Daoy (cell line): ENCODE measurements at places on chromosomes 1 and 21. TPM values are rescaled to one million over a fixed set of nuclear protein-coding genes. Genes with fewer than 3 reads are reported as not detected.

DNA sequence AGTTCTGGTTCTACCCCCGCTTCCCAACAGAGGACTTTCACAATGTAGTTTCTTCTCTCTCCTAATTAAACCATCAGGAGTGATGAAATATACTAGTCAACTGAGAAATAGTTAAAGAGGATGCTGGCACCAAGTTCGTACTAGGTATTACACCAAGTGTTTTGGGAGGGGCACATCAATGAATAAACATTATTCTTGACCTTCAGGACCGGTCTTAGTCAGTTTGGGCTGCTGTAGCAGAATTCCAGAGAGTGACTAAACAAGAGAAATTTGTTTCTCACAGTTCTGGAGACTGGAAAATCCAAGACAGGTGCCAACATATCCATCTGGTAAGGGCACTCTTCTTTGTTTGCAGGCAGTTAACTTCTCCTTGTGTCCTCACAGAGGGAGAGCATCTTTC lies 103.8 kb downstream of the SPATA17 start:
- no peak for DNase-seq

DNA sequence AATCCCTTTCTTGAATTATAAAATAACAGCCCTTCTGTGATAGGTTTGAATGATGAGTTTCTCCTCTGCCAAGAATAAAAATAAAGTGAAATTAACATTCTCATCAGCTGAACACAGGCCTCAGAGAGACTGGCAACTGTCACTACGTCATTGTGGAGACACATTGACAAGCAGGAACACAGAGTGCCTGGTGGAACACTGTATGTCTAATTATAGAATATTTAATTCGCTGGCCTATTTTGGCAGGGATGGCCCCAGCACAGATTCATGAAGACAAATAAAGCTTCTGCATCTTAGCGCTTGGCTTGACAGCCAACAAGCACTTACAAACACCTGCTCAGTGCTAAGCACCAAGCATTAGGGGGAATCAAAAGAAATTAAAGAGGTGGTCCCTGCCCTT lies 52.0 kb upstream of the SMYD2 start:
- no peak for DNase-seq

The DDOST gene
- total RNA-seq: 239 and 311 TPM in 2 replicates

DNA sequence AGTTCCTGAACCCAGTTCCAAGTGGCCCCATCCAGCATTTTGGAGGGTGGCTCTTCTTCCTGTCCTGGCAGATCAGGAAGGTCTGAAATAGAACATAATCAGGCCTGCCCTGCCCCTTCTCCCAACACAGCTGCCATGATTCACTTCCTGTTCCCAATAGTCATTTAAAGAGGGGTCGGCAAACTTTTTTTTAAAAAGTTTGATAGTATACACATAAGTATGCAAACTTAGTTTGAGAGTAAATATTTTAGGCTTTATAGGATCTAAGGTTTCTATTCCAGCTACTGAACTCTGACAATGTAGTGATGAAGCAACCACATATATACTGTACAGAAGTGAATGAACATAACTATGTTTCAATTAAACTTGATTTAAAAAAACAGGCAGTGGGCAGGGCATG lies 66.4 kb downstream of the LUZP1 start:
- peak; percentile 72 for DNase-seq

The LCE2A gene
- total RNA-seq: not detected in 2 replicates

DNA sequence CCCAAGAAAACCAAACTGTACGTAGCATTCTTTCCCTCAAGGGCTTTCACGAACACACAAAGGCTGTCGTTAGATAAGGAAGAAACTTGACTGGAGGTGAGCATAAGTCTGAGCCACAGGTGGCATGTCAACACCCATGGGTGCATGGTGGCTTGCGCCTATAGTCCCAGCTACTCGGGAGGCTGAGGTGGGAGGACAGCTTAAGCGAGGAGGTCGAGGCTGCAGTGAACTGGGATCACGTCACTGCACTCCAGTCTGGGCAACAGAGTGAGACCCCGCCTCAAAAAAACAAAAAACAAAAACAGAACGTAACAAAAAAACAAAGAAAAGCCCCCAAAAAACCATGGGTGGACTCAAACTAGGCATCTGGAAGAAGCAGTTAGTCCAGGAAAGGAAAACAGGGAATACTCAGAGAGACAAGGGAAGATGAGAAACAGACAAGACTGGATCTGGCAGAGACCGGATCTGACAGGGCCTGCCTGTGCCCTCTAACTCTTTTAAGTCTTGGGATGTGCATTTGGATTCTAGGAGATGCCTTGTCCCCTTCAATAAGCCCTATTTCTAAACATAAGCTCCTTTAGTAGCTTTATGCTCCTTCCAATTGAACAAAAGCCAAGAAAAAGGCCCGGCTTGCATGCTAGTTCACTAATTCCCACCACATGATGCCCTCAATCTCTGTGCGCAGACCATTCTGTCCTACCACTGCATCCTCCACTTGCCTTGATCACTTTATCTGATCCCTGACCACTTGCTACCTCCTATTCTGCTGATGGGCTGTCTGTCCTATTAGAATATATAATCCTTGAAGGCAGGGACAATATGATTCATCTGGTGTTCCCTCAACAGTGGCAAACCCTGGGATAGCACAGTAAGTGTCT lies 73.8 kb downstream of the APP start:
- no peak for DNase-seq

DNA sequence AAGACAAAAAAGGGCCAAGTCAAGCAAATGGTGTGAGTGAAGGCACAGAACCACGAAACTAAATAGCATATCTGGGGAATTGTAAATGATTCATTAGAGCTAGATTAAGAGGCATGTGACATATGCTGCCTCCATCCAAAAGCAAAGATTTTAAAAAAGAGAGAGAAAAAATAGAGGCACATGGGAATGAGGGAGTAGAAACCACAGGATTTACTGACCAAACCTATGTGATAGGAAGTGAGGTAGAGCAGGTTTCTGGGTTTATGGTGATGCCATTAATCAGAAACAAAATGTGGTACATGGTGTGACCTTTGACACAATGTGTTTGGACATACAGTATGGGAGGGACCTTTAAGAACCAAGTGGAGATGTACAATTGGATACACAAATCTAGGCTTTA lies 13.6 kb downstream of the C1orf52 start:
- no peak for DNase-seq

GRCh38 chr21:45390831-45391742 lies 13.9 kb upstream of the COL18A1 start:
- no peak for DNase-seq

The OR2L3 gene
- total RNA-seq: not detected in 2 replicates

DNA sequence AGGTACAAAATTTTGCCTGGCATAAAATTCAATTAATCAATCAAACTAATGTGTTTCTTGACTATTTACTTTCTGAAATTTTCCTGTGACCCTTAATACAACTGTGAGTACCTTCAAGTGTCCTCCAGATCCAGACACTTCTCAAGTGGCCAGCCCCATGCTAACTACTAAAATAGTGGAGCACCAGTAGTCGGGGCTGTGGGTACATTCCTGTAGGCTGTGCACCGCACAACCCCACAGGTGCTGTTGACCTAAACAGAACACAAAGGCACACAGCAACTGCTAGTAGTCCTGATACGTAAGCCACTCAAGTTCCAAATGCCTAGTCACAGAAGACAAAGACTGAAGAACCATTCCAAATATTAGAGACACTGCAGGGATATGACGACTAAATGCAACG lies 36.6 kb downstream of the TMEM50B start:
- no peak for DNase-seq

- DNase-seq: no peak
These were observed 25.7 kb downstream of the MIA3 start for GRCh38 chr1:222643606-222643937.

DNA sequence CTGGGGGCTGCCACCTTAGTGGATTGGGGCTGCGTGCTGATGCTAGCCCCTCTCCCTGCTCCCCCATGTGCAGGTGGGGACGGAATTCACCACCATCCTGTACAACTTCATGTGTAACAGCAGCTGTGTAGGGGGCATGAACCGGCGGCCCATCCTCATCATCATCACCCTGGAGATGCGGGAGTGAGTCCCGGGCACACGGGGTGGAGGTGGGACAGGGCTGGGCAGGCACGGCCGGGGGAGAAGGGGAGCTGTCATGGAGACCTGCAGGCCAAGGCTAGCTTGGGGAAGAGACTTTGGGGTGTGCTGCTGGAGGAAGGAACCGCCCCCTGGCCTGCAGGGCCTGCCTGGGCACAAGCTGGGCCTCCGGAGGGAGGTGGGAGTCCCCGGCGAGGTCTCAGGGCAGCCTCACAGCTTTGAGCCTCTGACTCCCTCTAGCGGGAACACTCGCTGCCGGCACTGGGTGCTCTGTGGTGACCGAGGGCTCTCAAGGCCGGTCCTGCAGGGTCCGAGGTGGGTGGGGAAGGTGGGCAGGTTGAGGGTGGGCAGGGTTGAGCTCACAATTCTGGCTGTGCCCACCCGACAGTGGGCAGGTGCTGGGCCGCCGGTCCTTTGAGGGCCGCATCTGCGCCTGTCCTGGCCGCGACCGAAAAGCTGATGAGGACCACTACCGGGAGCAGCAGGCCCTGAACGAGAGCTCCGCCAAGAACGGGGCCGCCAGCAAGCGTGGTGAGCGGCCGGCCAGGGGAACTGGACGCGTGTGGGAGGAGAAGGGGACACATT lies 25.0 kb upstream of the CCDC27 start:
- peak; percentile 74 for DNase-seq

- no peak for DNase-seq
These were observed 63.7 kb downstream of the ZC3H11B start for GRCh38 chr1:219549215-219549614.

The LRRC3 gene
- total RNA-seq: 0.06 and 0.17 TPM in 2 replicates

DNA sequence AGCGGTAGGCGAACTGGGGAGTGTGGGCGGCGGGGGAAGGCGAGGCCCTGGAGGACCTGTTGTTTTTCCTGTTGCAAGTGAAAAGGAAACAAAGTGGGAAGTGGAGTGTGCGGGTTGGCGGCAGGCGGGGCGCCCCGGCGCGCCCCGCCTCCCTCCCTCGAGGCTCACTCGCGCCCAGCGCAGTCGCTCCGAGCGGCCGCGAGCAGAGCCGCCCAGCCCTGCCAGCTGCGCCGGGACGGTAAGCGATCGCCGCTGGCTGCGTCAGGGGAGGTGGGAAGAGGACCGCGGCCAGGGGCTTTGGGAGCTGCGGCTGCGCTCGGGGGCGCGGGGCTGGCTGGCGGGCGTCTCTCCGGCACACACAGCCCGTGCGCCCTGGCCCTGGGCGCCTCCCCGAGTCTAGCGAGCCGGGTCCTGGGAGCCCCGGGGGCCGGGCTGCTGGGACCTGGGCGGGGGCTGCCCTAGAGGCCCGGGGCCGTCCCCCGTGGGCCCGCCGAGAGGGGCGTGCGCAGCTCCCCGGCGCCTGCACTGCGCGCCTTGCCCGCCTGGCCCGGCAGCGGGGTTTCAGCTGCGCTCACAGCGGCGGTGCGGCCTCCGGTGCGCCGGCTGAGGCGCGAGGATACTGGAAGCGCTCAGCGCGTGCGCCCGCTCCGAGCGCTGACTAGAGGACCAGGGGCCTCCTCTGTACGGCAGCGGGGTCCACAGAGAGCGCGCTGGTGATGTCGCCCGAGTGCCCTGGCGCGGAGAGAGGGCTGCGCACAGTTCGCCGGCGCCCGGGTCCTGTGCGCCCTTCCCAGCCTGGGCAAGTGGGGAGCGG lies at the start of gene PIK3CD:
Gene PIK3CD (plus strand): TSS at position 167 of the 814 bp plus-strand sequence. CDS start 58,725 bp downstream, outside the sequence.
- peak; percentile 47 for DNase-seq

The OR2M3 gene
- not detected in 2 replicates for total RNA-seq

GRCh38 chr21:17461582-17461981 lies 51.3 kb upstream of the CXADR start:
- peak; percentile 67 for DNase-seq

The SH2D5 gene
- 1.3 and 2.2 TPM in 2 replicates for total RNA-seq
